Cortex of kidney (tissue), 1 donor: ENCODE measurements at places on chromosomes 11 and 22.

GRCh38 chr22:21682385-21683175 lies 16.8 kb downstream of the PPIL2 start:
- no peak for DNase-seq

GRCh38 chr11:113856966-113857759 lies 18.2 kb downstream of the USP28 start:
- no peak for DNase-seq

DNA sequence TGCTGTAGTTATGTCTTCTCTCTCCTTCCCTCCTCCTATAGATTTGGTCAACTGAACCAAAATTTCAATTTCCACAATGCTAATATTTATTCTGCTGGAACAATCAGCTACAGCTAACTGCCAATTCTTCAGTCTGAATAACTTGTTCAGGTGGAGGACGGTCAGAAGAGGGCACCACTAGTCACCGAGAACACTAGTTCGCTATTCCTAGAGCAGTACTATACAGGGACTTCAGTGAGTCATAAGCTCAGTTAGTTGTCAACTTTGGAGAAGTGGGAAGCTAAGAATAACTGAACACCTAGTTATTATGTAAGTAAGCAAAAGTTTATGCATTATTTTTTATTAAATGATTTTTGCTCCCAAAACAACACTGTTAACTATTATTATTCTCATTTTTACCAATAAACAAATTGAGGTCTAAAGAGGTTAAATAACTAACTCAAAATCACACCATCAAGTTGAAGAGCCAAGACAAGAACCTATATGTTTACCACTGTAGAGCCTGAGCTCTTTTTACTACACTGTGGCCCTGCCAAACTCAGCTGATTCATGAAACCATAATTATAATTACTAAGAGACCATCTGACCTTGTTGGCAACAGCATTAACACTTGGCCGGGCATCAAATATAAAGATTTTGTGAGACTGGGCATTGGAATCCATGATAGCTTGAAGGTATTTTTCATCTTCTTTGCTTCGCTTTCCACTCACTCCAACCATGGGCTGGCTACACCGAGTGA lies 59.0 kb downstream of the CEP57 start:
- DNase-seq = no peak

- DNase-seq = no peak
Measured at GRCh38 chr11:134516529-134516928, 104.5 kb upstream of the B3GAT1 start.

GRCh38 chr11:119505861-119506260 lies 82.9 kb upstream of the THY1 start:
- no peak for DNase-seq

DNA sequence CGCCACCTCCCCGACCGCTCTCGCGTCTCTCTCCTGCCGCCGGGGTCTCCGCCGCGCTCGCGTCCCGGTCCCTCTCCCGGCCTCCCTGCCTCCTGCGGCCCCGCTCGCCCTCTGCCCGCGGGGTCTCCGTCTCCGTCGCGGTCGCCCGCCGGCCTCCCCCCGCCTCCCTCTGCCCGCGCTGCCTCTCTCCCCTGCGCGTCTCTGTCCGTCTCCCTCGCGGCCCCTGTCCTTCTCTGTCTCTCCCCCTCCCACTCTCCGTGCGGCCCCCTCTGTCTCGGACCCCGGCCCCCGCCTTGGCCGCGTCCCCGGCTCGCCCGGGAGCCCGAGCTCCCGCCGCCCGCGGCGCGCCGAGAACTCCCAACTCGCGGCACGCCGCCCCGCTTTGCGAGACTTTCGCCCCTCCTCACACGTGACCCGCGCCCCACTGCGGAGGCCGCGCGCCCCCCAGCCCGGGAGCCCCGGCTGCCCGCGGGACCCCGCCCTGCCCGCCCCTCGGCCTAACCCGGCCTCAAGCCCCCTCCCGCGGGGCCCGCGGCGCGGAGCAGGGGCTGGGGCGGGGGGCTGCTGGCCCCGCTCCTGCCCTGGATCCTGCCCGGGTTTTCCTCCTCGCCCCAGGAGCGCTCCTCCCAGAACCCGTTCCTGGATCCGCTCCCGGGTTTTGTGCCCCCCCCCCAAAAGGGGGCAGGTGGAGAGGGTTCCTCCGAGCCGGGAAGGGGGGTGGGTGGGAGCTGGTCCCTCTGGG lies 702 bp upstream of the KCNJ4 start:
- DNase-seq = no peak

DNA sequence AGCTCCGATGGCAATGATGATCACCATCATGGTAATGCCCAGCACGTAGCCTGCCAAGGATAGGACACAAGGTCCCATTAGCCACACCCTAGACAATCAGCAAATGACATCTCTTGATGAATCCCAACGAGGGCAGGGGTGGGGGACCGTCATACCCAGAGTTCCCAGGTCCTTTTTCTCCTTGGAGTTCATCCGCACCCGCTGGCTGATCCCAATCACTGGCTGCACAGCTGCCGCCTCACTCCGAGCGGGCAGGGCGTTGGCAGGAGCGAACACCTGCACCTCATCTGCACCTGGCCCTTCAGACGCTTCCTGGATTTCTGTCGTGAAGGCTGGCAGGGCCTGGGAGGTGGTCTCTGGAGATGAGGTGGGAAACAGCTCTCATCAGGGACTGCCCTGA lies 2.9 kb downstream of the PIK3IP1 start:
- no peak for DNase-seq

DNA sequence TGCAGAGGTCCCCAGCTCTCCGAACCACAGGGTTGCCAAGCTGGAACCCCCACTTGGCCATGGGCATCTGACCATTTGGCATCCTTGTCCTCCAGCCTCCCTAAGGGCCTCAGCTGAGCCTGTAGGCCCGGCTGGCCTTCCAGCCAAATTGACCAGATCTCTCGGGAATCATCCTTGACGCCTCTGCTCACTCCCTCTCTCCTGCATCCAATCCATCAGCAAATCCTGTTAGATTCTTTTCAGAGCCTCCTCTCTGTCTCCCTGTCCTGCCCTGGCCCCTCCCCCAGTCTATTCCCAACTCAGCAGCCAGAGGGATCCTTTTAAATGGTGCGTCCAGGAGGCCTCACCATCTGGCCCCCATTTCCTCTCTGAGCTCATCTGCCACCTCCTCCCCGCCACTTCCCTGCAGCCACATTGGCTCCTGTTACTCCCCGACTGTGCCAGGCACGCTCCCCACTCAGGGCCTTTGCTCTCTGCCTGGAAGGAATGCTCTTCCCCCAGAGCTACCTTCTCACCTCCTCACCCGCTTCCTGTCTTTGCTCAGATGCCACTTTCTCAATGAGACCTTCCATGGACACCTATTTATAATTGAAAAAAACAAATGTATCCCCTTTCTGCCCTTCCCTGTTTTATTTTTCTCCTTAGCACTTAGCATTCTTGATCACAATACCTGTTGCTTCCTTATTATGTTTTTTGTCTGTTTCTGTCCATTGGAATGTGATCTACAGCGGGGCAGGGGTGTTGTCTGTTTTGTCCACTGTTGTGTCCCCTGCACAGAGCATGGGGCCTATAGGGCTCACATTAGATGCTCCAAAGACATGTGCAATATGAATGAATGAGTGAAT lies 78.1 kb downstream of the NFAM1 start:
- DNase-seq = no peak

- DNase-seq = no peak
Measured at GRCh38 chr11:117823946-117824420, 561 bp downstream of the FXYD2 start.

DNA sequence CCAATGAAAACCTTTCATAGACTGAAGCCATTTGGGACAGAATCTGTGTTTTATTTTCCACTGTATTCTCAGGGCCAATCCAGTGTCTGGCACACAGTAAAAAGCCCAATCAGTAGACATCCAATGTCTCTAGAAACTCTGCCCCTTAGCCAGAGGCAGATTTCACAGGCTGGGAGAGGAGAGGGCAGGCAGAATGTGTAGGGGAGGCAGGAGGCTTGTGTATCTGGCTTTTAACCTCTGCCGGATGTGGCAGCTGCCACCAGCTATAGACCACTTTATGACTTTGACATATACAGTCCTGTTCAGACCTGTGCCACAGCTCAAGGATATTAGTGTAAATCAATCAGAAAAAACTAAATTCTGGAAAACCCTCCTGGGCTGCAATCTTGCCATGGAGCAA lies 4.4 kb downstream of the EXPH5 start:
- no peak for DNase-seq

DNA sequence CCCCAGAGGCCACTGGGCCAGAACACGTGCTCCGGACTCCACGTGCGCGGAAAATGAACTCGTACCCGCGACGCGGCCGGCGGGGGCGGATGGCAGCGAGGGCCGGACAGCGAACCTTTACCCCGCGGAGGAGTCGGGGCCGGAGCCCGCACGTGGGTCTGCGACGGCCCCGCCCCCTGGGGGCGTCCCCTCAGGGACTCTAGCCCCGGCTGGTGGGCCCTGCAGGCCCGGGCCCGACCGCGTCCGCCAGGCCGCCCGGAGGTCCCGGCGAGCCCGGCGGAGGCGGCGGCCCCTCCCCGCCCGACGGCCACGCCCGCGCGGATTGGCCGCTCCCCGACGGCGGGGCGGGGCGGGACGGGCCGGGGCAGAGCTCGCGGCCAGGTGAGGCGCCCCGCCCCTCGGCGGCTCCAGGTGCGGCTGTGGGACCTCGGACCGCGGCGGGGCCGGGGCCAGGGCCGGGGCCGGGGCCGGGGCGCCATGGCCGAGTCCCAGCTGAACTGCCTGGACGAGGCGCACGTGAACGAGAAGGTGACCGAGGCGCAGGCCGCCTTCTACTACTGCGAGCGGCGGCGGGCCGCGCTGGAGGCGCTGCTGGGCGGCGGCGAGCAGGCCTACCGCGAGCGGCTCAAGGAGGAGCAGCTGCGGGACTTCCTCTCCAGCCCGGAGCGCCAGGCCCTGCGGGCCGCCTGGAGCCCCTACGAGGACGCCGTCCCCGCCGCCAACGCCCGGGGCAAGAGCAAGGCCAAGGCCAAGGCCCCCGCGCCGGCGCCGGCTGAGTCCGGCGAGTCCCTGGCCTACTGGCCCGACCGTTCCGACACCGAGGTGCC lies at the start of gene FAM83F:
FAM83F (plus strand) TSS at position 389 of the 827 bp plus-strand sequence; CDS start at position 478, 89 bp downstream.
- DNase-seq = no peak

DNA sequence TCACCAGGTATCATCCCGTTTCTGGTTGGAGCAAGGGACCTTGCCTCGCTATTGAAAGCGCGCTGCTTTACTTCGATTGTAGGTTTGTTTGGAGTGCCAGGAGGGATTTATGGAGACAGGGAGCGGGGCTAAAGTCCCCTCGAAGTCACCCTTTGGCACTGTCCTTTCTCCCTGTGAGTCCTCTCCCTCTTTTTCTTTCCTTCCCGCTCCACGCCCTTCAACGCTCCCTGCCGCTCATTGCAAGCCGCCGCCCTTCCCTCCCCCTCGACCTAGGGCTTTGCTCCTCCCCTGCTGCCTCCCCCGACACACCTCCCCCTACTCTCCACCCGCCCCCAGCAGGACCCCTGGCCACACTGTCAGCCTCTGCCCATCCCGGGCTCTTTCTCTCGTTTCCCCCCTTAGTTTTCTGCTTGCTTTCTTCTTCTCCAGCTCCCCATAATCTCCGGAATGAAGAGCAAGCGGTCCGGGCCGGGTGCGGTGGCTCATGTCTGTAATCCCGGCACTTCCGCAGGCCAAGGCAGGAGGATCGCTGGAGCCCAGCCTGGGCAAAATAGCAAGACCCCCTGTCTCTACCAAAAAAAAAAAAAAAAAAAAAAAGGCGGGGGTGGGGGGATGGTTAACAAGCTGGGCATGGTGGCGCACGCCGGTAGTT lies 41.0 kb downstream of the AHNAK start:
- DNase-seq = no peak

DNA sequence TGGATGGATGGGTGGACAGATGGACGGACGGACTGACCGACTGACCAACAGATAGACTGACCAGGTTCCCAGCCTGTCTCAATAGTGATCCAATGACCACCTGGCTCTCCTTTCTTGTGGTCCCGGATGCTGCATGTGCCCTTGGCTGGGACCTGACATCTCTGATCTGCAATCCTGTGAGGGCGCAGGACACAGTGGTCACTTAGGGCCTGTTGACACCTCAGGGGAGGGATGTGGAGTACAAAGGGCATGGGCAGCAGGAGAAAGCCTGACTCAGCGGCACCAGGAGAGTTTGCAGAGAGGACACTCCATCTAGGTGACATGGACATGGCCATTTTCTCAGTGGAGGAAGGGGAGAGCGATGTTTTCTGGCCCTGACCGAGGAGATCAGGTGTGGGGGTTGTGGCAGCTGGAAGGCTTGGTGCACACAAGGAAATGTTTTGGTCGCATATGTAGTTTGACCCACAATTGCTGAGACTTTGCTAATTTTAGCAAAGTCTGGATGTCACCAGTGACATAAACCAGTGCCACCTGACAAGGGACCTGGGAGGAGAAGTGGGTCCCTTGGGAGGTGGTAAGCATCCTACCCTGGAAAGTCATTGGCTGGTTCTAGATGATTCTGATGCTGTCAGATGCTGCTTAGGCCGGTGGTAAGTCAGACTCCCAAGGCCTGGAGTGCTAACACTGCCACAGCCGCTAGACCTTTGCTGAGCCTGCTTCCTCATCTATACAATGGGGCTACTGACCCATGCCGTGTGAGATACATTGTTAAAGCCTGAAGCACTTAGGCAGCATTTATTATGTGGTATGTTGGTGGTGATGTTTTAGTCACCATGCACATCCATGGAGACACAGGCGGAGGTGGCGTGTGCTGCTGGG lies 50.7 kb downstream of the CD82 start:
- DNase-seq = no peak

- DNase-seq = no peak
Measured at GRCh38 chr11:45563171-45563570, 102.3 kb downstream of the CHST1 start.

DNA sequence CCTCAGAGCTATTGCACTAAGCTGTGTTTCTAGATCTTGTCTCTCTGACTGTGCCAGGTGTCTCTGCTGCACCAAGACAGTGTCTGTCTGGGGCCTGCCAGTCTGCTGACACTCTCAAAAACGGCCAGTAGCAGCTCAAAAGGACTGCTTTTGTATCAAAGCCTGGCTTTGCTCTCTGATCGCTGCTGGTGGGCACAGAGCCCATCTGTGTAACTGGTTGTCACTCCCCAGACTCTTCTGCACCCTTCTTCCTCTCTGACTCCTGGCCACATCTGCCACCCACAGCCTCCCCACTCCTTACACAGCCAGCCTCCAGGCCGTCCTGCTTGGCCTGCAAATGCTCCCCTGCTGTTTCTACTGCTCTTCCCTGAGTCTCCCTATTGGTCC lies 26.5 kb downstream of the MED15 start:
- no peak for DNase-seq

DNA sequence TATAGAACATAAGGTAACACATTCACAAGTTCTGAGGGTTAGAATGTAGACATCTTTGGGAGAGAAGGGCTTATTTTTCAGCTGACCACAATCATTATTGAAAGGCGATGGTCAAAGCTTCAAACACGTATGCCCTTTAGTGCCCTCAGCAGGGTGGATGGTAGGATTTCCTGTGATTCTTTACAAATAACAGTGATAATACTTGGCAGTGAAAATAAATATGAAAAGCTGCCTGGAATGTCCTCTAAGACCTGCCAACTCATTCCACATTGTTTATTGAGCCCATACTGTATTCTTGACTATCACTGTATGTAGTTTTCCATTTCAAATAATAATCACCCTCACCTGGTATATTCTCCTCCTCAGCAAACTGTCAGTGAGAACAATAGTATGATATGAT lies 13.7 kb upstream of the MPEG1 start:
- DNase-seq = no peak

GRCh38 chr11:104219096-104219495 lies 55.1 kb upstream of the PDGFD start:
- DNase-seq = no peak

- DNase-seq = no peak
Measured at GRCh38 chr22:50481440-50482106, at the start of gene ADM2. Gene ADM2, plus strand, starts transcription at chr22:50481543. Its CDS starts 305 bp downstream, at chr22:50481848.
